ENCODE measurements at places on chromosomes 1 and 21.

DNA sequence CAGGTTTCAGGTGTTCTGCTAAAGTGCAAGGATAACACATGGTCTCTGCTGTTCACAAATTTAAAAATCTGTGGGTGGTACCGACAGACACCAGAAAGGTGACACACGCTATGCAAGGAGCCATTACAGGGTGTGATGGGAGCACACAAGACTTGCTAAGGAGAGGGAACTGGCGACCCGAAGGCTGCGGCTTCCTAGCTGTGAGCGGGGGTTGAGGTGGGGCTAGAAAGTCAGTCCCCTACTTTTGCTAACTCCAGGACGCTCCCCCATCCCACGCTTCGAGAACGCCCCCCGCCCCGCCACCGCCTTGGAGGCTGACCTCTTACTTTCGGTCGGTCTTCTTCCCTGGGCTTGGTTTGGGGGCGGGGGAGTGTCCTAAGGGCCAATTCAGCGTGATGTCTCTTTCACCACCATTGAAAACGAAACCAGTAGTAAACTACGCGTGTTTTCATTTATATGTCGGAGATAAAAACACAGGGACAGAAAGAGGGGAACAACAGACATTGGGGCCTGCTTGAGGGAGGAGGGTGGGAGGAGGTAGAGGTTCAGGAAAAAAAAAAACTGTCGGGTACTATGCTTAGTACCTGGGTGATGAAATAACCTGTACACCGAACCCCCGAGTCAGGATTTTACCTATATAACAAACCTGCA, 1.1 kb downstream of the CKS1B start:
- DNase-seq, result no peak

DNA sequence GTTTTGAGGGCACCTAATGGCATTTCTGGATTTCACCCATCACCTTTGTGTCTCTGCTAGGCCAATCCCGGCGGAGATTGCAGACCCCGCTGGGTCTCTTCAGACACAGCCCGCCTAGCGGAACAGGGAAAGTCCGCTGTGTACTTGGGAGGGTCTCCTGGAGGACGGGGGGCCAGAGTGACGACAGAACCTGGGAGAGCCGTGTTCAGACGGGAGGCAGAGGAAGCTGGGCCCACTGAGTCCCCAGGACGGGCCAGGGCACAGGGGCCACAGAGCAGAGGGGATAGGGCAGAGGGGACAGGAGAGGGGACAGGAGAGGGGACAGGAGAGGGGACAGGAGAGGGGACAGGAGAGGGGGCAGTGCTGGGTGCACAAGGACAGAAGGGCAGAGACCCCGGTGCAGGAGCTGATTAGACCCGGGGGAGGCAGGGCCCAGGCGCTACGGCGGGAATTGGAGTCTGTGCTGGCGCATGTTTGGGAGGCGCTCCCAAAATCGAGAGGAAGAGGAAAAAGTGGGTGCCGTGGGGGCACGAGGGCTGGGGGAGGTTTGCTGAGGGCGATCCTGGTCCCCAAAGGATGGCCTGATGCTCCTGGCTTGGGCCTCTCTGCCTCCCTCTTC, 12.7 kb downstream of the TRPM2 start:
- DNase-seq, result no peak

GRCh38 chr1:29331729-29332128, 95.4 kb downstream of the PTPRU start:
- no peak for DNase-seq

- DNase-seq, result no peak
These were observed 26.4 kb upstream of the RNF187 start for GRCh38 chr1:228460821-228461220.

GRCh38 chr1:53625049-53625448, 113.9 kb downstream of the GLIS1 start:
- DNase-seq, result peak; percentile 12

GRCh38 chr1:116508984-116509980, 61.5 kb downstream of the CD58 start:
- DNase-seq, result no peak

- no peak for DNase-seq
These were observed 248.6 kb downstream of the DNM3 start for GRCh38 chr1:172089768-172090510.

GRCh38 chr21:10272216-10272615, 249.2 kb upstream of the TPTE start:
- no peak for DNase-seq

Measured in fibroblast of skin of left quadriceps (primary cell).